ENCODE measurements at places on chromosomes 5 and 9. TPM values are rescaled to one million over a fixed set of nuclear protein-coding genes. Genes with fewer than 3 reads are reported as not detected.
A peak's percentile ranks its signal among the peaks of the same experiment; 100 is the strongest.

Gene IRX4
- total RNA-seq = 0.77 TPM

Gene PHF19
- 100.0 TPM for total RNA-seq

Gene FBP1
- total RNA-seq = 0.80 TPM

Gene GDNF
- 0.65 TPM for total RNA-seq

GRCh38 chr5:158698023-158698639, 401.6 kb downstream of the EBF1 start:
- no peak for DNase-seq

DNA sequence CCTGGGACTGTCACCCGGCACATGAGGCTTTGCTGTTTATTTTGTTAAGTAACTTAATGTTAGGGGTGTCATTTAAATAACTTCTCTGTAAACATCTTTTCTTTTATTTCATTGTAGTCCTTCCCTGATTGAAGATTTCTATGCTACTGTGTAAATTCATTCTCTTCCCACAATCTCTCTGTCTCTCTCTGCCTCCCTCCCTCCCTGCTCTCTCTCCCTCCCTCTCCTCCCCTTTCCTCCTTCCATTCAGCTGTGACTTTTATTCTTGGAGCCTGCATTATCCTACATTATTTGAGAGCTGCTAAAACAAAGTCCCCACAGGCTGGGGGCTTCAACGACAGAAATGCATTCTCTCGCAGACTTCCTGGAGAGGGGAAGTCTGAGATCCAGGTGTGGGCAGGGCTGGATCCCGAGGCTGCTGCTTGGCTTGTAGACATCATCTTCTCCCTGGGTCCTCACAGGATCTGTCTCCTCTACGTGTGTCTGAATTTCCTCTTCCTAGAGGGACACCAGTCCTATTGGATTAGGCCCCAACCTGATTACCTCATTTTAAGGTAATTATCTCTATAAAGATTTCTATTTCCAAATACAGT, 18.4 kb downstream of the UBE2QL1 start:
- DNase-seq = no peak

DNA sequence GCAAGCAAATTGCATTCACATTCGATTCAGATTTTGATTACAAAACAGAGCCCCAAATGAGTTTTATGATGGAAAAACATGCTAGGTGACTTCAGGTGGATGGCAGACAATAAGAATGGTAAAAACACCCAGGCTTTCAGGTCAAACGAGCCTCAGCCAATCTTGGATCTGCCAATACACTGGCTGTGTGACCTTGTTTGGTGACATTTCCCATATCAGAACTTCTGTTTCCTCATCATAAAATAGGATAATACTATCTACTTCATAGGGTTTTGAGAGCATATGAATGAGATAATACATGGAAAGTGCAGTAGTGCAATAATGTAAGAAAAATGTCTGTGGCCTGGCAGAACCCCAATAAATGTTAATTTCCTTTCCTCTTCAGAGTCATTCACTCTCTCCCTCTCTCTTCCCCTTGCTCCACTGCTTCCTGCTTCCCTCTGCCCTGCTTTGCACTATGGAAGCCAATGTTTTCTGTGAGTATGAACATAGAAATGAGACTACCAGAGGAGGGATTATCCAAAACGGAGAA, 54.7 kb downstream of the SH3RF2 start:
- no peak for DNase-seq

DNA sequence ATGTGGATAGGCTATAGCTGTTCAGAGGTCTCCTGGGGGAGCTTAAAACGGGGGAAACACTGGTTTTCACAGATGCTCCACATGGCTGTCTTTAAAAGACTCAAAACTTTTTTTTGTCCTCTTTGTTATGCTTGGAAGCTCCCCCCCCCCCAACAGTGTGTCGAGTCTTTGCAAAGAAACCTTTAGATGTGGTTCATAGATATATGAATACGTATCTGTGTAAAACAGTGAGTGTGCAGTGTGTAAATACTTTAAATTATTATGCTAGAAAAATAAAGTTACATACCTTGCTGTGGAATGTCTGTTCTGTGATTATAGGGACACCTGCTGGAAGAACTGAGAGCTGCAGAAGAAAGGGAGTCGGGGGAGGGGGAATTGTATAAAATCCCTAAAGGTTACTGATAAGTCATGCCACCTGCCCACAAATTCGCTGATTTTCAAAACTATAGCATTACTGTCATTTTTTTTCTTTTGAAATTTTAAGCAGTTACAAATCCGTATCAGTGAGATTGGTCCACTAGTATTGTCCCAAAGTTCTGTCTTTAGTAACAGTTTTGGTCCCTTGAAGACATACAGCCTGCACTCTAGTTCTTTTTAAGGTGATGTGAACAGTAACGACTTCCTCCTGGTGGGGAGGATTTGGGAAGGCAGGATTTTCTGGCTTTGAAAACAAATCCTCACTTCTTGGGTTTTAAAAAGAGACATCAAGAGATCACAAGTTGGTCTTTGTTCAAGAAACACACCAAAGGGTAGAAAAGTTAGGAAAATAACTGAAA, 22.9 kb downstream of the RGMB start:
- DNase-seq = peak; percentile 56

GRCh38 chr9:114308361-114308950, 14.4 kb upstream of the ORM1 start:
- no peak for DNase-seq
